ENCODE measurements at places on chromosomes 1 and 21. TPM values are rescaled to one million over a fixed set of nuclear protein-coding genes. Genes with fewer than 3 reads are reported as not detected.

Gene CNKSR1
- total RNA-seq, result 3.4 TPM

DNA sequence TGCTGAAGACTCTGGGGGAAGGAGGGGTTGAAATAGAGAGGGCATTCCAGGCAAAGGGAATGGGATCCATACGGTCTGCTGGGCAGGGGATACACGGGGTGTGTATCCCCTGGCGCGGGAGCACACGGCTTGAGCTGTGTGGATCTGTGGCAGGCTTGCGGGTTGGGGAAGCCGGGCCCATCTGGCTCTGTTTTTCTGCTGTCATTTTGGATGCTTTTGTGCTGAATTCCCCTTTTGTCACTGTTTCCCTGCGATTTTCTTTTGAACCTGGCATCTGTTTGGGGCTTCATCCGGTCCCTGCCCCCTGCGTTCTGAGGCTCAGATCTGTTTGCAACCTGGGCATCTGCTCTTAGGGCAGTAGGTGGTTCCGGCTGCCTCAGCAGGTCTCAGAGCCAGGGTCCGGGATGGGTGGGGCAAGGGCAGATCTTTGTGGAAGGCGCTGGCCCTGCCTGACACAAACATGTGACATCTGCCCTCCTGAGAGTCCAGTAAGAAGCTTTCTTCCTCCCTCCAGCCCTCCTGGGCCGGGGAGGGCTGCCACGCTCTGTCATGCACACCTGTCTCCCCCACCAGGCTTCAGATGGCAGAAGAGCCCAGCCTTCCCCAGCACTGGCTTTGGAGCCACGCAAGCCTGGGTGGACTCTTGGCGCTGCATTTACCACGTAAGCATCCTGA, 84.0 kb downstream of the IGSF21 start:
- DNase-seq, result no peak

GRCh38 chr1:154869351-154870114, 548 bp downstream of the KCNN3 start:
- DNase-seq, result no peak

GRCh38 chr1:24301785-24302175, 17.4 kb upstream of the GRHL3 start:
- no peak for DNase-seq

GRCh38 chr1:46806196-46807020, 7.6 kb downstream of the CYP4B1 start:
- no peak for DNase-seq

DNA sequence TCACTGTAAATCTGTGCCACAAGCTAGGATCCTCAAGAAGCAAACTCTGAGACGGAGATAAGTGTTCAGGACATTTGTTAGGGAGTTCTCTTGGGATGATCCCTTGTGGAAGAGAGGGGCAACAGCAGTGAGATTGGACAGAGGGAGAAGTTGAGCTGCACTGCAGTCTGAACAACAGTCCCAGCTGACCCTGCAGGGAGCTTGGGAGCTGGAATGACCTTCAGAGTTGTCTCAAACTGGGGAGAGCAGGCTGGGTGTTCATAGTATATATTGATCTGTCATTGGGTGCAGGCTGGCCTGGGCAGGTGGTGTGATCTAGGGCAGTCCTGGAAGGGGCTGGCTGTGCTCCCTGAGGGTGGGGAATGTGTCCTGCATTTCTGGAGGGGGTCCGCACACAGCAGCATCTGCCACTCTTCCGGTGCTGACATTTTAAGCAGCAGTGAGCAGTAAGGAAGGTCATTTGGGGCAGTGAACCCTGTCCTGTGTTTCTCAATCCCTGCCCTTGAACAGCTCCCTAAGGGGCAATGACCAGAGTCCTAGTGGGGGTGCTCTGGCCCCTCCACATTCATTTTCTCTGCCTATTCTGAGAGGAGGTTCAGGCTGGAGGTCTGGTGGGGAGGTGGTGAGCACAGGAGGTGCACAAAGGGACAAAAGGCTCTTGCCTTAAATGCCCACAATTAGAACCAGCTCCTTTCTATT, 90.2 kb upstream of the PPM1J start:
- DNase-seq, result peak; percentile 6

DNA sequence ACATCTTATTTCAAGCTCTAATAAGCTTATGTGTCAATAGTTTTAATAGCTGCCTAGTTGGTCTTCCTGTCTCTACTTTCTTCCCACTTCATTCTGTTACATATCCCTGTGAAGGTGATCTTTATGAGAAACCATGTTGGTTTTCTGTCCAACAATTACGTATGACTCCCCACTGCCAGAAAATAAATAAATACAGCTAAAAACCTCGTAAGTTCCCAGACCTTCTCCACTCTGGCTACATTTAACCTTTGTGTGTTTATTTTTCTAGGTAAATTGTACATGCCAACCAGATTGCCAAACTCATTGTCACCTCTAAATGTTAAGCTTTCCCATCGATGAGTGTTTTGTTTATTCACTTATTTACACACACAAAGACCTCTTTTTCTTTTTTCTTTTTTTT, 147.2 kb downstream of the CRB1 start:
- DNase-seq, result no peak

- DNase-seq, result no peak
Measured at GRCh38 chr1:57470036-57470435, 46.2 kb upstream of the DAB1 start.

- DNase-seq, result no peak
Measured at GRCh38 chr21:41350436-41351155, 11.2 kb upstream of the MX2 start.

- no peak for DNase-seq
Measured at GRCh38 chr1:181508486-181509165, 25.3 kb downstream of the CACNA1E start.

GRCh38 chr1:183642166-183642565, 6.6 kb upstream of the ARPC5 start:
- no peak for DNase-seq

GRCh38 chr1:204384636-204385352, 25.1 kb upstream of the PLEKHA6 start:
- no peak for DNase-seq
